ENCODE measurements at places on chromosomes 2 and 18. TPM values are rescaled to one million over a fixed set of nuclear protein-coding genes. Genes with fewer than 3 reads are reported as not detected.

DNA sequence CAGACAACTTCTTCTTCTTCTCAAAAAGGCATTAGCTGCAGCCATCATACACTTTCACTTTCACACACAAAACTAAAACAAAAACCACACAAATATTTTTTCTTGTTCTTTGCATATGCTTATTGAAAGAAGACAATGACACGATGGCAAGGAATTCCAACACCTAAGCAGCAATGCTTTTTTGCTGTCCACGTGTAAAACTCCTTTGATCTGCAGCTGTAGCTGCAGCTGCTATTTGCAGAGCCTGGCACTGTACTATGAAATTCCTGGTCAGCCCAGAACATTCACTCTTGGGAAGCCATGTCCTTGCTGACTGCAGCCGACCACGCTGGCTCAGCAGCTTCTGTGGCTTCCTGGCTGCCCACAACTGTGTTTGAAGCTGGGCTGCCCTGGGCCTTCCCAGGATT lies 316.2 kb downstream of the CDH2 start:
- DNase-seq: no peak

GRCh38 chr18:35376393-35376741 lies 770 bp downstream of the ZNF396 start:
- peak; percentile 21 for DNase-seq

DNA sequence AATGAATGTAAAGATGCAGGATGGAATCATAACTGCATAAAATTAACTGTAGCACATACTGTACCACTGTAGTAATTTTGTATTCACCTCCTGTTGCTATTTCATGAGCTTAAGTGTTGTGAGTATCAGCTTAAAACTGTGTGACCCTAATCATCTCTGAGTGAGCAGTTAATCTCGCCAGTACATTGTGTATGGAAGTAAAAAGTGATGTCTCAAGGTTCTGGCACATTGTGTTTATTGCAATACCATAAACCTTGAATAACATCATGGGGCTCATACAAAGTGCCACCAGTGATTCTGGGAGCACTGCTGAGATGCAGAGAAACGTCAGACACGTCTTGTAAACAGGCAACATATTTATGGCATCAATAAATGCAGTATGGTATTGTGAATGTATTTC lies 124.5 kb downstream of the PMAIP1 start:
- no peak for DNase-seq

The RAB6C gene
- total RNA-seq: 0.12 TPM

DNA sequence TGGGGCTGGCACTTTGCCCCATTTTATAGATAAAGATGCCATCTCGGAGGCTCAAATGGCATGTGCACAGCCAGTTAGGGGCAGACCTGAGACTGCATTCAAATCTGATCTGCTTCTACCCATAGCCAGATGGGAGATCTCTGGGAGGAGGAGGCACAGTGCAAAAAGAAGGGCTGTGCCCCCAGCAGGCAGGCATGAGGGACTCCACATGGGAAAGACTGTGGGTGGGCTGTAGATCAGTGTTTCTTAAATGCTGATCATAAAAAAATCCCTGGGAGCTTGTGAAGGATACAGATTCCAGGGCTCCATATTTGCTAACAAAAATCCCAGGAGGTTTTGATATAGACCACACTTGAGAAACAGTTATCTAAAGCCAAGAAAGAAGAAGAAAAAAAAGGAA lies 15.2 kb downstream of the PAX8 start:
- DNase-seq: no peak

The HOXD13 gene
- total RNA-seq: not detected

DNA sequence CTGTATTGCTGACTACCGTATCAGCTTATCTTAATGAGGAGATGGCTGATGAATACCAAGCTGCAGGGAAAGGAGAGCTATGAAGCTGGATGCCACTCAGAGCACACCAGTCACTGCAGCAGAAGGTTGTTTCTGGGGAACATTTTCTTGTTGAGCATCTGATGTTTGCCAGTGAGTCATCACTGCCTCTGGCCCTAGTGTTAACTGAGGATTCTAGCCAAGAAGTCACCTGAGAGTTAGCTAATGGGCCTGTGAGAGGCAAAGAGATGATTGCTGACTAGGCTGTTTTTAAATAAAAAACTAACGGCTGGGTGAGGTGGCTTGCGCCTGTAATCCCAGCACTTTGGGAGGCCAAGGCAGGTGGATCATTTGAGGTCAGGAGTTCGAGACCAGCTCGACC lies 37.9 kb downstream of the CCDC150 start:
- DNase-seq: no peak

GRCh38 chr2:145374165-145374564 lies 854.2 kb upstream of the ZEB2 start:
- DNase-seq: no peak

GRCh38 chr18:13640266-13640860 lies 86.0 kb downstream of the FAM210A start:
- DNase-seq: no peak

The FHOD3 gene
- total RNA-seq: 3.5 TPM

DNA sequence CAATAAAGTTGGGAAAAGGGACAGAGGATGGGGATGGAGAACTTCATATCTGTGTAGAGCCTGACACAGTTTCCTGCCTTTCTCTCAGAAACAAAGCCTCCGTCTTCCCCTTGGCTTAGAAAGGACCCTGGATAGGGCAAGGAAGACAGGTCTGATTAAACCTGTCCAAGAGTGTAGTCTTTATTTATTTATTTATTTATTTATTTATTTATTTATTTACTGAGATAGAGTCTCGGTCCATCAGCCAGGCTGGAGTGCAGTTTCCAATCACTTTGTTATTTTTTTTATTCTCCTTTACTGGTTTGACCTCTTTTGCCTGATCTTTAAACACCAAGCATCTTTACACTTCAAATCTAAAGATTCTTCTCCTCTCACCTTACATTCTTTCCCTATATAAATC lies 10.3 kb downstream of the CCL20 start:
- DNase-seq: no peak

GRCh38 chr2:3823748-3824147 lies 120.4 kb downstream of the DCDC2C start:
- no peak for DNase-seq

GRCh38 chr2:240993446-240994170 lies 4.8 kb upstream of the SNED1 start:
- no peak for DNase-seq

- DNase-seq: no peak
These were observed 8.4 kb downstream of the NCAPH start for GRCh38 chr2:96344011-96344410.
